NCI-H2029 (cell line): ENCODE measurements at places on chromosomes 11 and 22.

DNA sequence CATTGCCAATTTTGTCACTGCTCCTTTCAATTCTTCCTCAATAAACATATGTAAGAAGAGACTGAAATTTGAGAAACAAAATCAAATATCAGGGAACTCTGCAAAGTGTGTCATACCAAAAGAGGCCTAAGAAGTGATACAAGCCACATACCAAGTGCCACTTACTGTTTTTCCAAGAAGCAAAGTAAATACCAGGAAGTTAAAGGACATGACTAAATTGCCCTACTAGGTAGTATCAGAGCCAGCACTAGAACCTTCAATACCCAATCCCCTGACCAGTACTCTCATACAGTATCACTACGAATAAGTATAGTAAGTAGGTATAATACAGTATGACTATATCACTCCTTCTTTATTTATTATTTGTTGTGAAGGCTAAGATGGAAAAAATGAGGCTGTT is 13.6 kb downstream of the MAML2 start:
- no peak for DNase-seq

GRCh38 chr11:121091492-121092152 is 9.4 kb upstream of the TECTA start:
- no peak for DNase-seq

- DNase-seq = no peak
Measured at GRCh38 chr22:40727964-40728615, 48.8 kb downstream of the MCHR1 start.

DNA sequence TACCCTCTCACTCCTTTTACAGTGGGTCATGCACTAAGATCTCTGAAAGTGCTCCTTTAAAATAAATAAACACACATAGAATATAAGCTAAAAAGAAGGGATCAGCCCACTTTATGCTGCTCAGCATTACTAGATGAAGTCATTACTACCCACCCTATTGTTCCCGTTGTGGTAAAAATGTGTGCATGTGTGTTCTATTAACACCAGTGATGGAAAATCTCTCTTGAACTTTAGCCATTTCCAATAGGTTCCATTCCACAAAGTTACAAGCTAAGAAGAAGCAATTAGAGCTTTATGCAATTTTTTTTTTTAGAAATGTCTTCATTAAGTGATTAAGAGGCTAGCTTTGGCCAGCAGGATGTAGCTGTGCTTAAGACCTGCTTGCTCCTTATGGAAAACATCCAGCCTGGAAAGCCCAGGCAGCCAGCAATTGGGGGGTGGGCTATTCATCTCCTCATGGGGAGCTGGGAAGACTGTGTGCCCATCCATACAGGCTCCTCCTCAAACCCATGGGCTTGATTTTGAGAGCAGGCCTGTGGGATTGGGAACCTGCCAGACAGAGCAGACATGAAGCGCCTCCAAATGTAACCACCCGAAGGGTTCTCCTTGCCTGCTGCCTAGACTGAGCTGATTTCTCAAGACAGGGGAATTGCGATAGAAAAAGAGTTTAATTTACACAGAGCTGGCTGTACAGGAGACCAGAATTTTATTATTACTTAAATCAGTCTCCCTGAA is 92.9 kb upstream of the PARVA start:
- no peak for DNase-seq

GRCh38 chr22:38258895-38259294 is 13.9 kb downstream of the TMEM184B start:
- no peak for DNase-seq

- no peak for DNase-seq
Measured at GRCh38 chr11:75383246-75383645, 16.1 kb upstream of the RPS3 start.
